Nucleus accumbens (tissue), 56 donors: ENCODE measurements at places on chromosomes 6 and 20.

GRCh38 chr6:89347825-89348224 is 4.7 kb downstream of the UBE2J1 start:
- DNase-seq, result no peak

DNA sequence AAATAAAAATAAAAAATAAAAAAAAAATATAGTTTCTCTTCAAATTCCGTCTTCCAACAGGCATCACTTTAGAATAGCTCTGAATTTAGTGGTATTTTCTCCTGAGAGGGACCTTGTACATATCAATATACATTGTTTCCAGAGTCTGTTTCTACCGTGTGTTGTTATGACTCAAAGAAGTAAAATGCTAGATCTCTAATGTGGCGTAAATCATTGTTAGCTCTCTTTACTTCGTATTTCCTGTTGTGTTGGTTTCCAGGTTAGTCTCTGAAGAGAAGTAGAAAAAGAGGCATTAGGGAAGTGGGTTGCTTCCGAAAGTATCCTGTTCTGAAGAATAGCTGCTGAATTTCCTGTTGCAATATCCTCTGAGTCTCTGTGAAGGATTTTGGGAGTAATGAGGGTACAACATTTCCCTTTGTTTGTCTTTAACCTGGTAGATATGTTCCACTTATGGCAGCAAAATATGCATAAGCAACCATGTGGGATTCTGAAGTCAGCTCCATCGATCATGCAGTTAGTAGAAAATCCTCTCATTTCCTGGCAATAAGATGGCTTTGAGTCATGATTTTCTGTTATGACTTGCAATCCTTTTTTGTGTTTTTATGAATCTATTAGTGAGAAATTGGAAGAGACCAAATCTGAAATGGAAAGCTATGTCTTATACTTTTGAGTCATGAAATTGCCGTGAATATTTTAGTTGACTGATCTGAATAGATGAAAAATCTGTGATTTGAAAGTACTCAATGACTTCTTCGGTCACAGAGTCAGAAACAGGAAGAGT is 42.0 kb upstream of the MCHR2 start:
- no peak for DNase-seq

DNA sequence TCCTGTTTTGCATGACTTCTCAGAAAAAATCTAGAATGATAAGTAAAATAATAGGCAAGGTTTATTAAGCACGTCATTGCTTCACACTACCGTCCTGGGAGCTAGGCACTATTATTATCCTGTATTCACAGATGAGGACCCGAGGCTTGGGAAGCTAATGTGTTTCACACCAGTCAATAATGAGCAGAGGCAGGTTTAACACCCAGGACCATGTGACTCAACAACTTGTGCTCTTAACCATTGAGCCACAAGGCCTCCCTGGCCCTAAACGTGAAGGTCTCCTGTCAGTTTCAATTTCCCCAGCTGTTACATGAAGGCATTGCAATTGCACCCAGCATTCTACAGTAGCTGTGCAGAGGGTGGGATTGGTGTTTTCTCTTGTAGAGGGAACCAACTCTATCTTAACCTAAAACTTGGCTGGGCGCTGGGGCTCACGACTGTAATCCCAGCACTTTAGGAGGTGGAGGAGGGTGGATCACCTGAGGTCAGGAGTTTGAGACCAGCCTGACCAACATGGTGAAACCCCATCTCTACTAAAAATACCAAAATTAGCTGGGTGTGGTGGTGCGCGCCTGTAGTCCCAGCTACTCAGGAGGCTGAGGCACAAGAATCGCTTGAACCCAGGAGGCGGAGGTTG is 191.2 kb downstream of the BCAS1 start:
- no peak for DNase-seq

GRCh38 chr6:81856872-81857271 is 104.4 kb upstream of the TENT5A start:
- no peak for DNase-seq

- no peak for DNase-seq
These were observed 72.4 kb downstream of the SHLD1 start for GRCh38 chr20:5822569-5822968.

DNA sequence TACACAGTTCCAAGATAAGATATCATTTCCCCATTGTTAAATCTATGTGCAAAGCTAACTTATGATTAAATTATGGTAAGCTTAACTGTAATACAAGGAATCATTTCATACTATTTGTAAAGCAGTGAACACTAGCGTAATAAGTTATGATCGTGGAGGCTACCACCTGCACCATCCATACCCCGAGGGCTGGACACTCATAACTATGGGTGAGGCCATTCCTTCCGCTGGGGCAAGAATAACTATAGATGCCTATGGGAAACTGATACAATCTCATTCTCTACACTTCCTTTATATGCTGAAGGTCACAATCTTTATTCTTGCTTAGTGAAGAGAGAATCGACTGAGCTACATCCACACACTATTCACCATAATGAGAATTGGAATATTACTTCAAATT is 916.0 kb upstream of the FLRT3 start:
- no peak for DNase-seq

- no peak for DNase-seq
These were observed 124.0 kb downstream of the MMUT start for GRCh38 chr6:49339096-49339495.

DNA sequence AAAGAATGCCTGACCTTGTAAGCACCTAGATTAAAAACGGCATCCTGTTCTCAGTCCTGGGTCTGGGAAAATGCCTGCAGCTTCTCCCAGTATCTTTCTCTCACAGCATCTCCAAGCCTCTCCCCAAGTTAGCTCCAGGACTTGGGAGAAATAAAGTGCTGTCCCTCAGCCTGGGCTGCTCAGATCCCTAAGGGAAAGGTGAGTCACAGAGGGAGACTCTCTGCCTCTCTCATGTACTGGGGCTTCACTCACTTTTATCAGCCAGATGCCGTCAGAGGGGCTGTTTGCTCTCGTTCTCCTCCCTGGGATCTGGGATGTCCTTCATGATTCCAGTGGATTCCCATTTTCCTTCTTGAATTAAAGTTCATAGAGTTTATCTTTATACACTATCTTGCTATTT is 293.6 kb downstream of the COL12A1 start:
- no peak for DNase-seq

DNA sequence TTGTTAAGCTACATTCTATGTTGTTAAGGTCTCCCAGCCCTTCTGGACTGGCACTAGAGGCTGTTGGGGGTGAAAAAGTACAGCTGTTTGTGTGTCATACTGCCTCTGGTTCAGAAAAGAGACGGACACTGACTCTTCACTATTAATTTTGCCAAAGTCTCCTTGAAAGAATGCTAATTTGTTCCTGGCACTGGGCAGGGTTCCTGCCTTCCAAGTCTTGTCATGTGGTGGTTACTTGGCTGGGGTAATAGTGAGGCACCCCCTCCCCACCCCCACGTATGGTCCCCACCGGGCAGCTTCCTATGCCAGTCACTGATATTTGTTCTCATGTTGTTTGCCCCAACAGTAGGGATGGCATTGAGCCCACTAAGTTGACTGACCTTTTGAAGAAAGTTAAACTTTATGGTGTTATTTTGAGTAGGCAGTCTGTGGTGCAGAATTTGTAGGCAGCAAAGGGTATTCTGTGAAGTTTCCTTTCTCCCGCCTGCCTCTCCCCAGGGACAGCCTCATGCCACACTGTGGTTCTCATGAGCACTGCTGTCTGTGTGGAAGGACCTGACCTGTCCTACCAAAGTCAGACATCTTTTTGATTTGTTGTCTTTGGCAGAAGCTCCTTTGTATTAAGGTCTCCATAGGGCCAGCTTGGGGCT is 8.7 kb downstream of the CDS2 start:
- DNase-seq, result peak; percentile 49

DNA sequence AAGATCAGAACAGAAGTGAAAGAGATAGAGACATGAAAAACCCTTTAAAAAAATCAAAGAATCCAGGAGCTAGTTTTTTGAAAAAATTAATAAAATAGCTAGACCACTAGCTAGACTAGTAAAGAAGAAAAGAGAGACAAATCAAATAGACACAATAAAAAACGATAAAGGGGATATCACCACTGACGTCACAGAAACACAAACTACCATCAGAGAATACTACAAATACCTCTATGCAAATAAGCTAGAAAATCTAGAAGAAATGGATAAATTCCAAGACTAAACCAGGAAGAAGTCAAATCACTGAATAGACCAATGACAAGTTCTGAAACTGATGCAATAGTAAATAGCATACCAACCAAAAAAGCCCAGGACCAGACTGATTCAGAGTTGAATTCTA is 29.6 kb upstream of the SENP6 start:
- no peak for DNase-seq
